ENCODE measurements at places on chromosomes 3 and 15.

- DNase-seq, result no peak
Observed at GRCh38 chr3:51588724-51589123, 50.2 kb downstream of the RAD54L2 start.

DNA sequence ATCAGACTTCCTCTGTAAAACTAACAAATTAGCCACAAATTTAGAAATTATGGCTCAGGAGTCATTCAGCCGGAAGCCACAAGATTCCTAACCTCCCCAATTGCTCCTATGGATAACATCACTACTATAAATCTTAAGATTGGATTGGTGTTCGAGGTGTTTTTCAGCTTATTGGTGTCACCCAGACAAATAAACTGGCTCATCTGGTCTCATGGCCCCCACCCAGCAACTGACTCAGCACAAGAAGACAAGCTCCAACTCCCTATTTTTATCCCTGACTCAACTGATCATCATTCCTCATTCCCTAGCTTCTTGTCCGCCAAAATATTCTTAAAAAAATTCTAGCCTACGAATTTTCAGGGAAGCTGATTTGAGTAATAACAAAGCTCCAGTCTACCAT, 135.1 kb upstream of the STRIT1 start:
- no peak for DNase-seq

DNA sequence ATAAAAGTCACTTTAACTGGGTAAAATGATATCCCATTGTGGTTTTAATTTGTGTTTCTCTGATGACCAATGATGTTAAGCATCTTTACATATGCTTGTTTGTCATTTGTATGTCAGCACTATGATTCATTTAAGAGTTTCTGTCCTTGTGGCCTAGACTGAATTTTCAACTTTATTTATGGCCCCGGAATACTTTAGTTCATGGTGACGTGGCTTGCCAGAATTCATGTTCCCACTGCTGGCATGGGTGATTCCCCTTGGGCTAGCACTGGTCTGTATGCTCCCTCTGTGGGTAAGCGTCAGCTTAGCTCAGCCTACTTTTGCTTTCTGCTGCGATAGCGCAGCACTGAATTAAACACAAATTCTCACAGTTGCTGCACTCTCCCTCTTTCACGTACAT, 436.3 kb upstream of the SGO1 start:
- DNase-seq, result no peak

GRCh38 chr3:114700637-114701234, 406.9 kb downstream of the TIGIT start:
- no peak for DNase-seq

- no peak for DNase-seq
Observed at GRCh38 chr3:23175341-23176083, 27.6 kb upstream of the UBE2E2 start.

DNA sequence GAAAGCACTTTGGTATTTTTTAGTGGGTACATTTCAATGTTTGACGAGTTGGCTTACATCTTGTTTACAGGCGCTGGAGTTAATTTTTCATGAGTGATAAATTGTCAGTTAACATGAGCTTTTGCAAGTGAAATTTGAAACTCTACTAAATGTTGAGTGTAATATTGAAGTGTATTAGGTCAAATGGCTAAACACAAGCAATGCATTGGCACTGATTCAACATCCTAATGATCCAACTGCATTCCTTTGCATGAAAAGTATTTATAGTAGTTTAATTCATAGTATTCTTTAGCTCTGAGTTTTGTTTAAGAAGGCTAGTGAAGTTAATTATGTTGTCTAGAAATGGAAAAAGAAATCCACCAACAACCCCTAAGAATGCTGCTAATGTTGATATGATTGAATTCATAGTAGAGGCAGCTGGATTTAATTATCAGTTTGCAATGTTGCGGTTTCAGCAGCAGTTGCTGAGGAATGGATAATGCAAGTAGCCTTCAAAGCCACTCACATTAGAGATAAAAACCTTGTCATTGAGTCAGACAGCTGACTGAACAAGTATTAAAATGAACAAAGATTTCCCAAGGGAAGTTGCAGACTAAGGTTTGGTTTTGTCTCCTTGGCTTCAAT, 245.6 kb upstream of the GOLIM4 start:
- no peak for DNase-seq

GRCh38 chr3:89690646-89691045, 583.2 kb downstream of the EPHA3 start:
- peak; percentile 8 for DNase-seq

- DNase-seq, result no peak
Observed at GRCh38 chr15:70320482-70320881, 222.8 kb upstream of the TLE3 start.

GRCh38 chr3:152860736-152861135, 25.8 kb downstream of the P2RY1 start:
- DNase-seq, result no peak

- DNase-seq, result no peak
Observed at GRCh38 chr3:149494022-149494758, 19.7 kb downstream of the TM4SF4 start.

DNA sequence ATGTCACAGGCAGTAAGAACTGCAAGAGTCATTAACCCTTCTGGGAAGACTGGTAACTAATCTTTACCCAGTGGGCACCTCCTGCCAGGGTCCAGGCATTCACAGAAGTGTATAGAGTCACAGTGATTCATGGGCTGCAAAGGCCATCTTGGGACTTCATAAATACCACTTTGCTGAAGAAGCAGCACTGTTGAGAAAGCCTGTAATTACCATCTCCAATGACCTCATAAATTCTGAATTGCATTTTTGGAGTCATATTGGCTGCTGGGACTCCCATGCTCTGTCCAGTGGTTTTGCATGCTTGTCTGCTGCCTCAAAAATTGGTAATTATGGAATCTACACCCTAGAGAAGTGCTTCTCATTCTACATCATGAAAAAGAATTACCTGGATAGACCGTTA, 837.2 kb downstream of the NTRK3 start:
- DNase-seq, result no peak

GRCh38 chr3:81198216-81198615, 563.2 kb downstream of the GBE1 start:
- DNase-seq, result no peak

DNA sequence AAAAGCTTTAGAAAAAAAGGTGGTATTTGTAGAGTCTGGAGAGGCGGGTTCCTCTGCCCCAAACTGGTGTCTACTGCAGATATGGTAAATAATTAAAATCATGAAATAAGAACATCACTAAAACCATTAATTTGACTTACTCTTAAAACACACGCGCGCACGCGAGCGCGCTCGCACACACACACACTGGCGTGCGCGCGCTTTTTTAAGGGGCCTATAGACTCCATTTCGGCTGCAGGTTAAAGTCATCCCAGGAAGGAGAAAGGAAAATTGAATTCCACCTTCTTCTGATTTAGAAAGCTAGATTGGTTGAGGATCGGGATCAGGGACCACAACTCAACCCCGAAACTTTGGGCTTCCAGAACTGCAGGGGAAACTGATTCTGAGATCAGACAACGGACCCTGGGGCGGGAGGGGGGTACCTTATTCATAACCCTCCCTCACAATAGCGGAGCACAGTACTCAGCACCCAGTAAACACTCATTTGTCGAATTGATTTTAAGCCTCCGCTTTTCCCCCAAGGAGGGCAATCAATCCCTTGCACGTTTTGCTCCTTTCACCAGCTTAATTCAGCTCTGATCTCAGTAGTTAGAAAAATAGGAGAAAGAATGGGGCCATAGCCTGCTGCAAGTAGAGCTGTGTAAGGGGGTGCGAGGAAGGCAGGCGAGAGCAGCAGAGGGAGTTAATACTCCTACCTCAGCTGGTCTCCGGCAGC, 509 bp upstream of the LRRC3B start:
- no peak for DNase-seq

- no peak for DNase-seq
Observed at GRCh38 chr3:64222501-64223111, 2.7 kb downstream of the PRICKLE2 start.

- DNase-seq, result no peak
Observed at GRCh38 chr15:31279221-31280045, 47.2 kb upstream of the KLF13 start.

DNA sequence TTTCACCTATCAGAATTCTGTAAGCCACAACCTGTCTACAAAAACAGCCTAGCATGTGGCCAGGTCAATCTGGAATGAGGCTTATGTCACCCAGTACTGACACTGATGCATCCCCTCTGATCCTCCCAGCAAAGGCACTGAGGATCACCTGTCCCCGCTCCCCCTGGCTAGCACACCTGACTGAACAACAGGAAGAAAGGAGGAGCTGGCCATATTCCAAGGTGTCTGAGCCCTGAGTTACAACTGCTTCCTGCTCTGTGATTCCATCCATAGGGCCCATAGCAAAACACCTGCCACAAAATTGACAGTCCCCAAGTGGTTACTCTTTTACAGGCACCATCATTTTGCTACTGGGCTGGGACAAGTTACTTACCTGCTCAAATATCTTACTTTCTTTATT, 555.5 kb upstream of the CFAP20DC start:
- no peak for DNase-seq

DNA sequence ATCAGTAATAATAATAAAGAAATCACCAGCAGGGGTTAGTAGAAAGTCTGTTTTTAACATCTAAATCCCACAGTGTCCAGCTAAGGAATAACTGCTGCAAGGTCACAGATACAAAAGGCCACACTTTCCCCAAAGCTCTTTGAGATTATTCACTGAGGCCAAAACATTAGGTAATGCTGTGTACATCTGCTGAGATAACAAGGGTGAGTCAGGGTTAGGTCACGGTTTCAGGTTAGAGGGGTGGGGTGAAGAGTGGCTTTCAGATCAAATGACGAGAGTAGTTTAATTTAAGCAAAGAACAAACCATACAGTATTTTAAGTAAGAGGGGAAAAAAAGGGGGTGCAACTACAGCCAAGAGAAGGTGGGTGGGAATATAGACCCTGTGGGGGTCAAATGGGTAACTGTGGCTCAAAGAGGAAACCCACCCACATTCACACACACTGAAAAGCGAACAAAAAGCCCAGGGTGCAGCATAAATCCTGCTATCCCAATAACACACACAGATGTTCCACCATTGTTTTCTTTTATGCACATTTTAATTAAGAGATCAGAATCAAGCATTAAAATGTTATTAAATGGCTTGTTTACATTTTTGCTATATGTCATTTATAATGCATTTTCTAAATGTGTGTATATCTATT, 412.9 kb downstream of the TIGIT start:
- DNase-seq, result peak; percentile 80

- DNase-seq, result no peak
Observed at GRCh38 chr3:99352811-99353210, 285.6 kb upstream of the COL8A1 start.

GRCh38 chr15:85556618-85556895, 176.2 kb downstream of the AKAP13 start:
- no peak for DNase-seq

DNA sequence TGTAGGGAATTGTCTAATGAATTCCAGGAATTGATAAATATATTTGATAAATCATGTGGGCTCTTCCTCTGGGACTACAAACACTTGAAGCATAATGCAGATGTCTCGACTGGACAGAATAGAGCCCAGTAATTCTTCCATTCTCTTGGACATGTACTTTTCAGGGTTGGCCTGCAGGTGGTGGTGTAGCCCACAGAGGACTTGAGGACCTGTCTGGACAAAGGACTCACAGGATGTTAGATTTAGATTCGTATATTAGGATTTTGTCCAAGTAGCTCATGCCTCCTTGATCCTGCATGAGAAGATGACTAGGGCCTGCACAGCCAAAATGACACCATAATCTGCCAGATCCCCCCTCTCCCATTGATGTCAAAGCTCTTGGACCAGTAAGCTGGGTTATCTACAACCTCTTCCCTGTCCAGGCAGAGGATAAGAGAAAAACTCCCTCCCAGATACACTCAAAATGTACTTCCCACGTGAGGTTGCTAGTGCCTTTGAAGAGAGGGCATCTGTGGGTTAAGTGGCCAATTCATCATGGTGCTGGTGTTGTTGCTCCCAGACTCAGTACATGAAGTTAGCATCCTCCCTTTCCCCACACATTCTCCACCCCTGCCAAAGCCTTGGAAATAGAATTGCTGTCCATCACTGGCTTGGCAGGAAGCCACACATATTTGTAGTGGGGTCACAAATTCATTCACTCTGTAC, 88.6 kb upstream of the ZNF280D start:
- peak; percentile 42 for DNase-seq

GRCh38 chr15:50119063-50120040, at the start of gene ATP8B4:
Gene ATP8B4 (minus strand): TSS chr15:50119233. CDS start chr15:50106966, 12,267 bp downstream.
- no peak for DNase-seq

DNA sequence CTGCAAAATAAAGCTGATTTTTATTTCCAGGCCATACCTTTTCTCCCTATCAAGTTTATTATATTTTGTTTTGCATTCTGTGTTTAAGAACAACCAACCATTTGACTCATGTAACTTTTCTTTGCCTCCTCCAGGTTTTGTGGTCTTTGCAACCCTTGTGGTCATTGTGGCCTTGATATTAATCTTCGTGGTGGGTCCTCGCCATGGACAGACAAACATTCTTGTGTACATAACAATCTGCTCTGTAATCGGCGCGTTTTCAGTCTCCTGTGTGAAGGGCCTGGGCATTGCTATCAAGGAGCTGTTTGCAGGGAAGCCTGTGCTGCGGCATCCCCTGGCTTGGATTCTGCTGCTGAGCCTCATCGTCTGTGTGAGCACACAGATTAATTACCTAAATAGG, 27.6 kb downstream of the NIPA2 start:
- DNase-seq, result no peak

DNA sequence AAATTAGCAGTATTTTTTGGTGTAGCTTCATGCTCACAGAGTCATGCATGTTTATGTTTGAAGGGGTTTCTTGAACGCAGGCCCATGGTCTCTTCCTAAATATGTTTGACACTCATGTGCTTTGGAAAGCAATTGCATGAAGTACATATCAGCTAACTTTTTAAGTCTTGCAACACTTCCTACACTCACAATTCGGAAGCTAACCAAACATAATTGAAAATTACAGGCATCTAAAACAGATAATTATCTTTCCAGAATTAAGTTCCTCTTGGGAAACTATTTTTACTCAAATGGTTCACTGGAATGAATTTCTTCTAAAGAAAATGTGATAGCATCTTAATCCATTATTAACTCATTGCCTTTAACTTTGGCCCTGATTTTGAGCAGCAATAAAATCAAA, 438.9 kb downstream of the RAP2B start:
- no peak for DNase-seq

DNA sequence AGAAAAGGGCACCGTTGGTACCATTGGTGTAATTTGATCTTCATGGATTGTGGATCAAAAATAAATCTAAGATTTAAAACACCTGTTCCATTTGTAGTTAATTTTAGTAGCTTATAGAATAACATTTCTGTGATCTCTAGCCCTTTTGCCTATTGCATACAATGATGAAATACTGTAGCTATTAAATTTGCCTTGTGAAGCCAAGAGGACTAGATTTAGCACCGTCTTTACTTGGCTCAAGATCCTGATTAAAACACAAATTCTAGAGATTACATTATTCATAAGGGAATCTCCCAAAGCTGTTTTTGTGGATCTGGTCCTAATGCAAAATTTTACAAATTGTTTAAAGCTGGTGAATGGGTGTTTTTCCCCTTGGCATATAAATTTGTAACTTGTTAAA, 8.2 kb downstream of the TBC1D23 start:
- no peak for DNase-seq

DNA sequence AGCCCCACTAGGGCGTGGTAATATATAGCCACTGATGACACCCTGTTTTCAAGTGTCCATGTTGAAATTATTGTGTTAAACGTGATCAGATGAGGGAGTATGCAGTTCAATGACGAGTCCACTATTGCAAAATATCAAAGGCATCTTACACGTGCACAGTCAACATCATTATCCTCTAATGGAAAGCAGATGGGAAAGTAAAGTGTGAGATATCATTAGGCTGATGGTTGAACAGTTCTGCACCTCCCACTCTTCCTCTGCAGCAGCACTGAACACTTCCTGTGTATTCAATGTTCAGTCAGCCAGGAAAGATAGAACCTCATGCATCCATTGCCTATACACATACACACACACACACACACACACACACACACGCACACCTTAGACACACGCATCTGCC, 431.8 kb upstream of the CCDC54 start:
- DNase-seq, result no peak
